ENCODE measurements at places on chromosomes 7 and 10. TPM values are rescaled to one million over a fixed set of nuclear protein-coding genes. Genes with fewer than 3 reads are reported as not detected.
A peak's percentile ranks its signal among the peaks of the same experiment; 100 is the strongest.

Gene NXPH1
- total RNA-seq, result not detected

Gene GAD2
- not detected for total RNA-seq

Gene NKX2-3
- 0.15 TPM for total RNA-seq

Gene MOGAT3
- total RNA-seq, result not detected

Gene ANKRD30A
- total RNA-seq, result 216 TPM

Gene C10orf62
- not detected for total RNA-seq

Gene ARHGEF5
- 31.8 TPM for total RNA-seq

Gene TWIST1
- 99.5 TPM for total RNA-seq

Gene UPK3B
- total RNA-seq, result 5.9 TPM

Gene UNCX
- not detected for total RNA-seq

Gene SPDYE17
- total RNA-seq, result not detected

Gene MMP21
- total RNA-seq, result not detected

Gene OR6B1
- not detected for total RNA-seq

- no peak for DNase-seq
These were observed 415.1 kb upstream of the FZD8 start for GRCh38 chr10:36057180-36057579.

DNA sequence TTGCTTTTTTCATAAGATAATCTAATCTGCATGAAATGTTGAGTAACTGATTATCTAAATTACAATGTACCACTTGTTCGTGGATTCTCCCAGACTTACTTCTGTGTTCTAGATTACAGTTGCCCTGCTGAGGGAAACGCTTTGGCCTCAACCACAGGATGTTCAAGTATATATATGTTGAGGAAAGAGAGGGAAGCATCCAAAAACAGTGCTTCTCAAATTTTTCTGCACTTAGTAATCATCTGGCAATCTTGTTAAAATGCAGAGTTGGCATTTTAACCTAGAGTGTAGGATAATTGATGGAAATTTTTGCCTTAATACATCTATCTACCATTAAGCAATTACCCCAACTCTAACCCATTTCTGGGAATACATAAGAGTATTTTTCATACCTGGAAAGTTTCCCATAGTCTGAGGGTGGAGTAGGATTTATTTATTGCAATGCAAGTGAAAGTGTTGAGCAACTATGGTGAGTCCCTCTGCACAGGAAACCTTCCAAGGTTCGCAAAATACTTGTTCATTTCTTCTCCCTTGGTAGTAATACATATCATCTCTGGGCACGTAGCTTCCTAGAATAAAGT is 59.6 kb upstream of the C1GALT1 start:
- DNase-seq, result no peak

- peak; percentile 31 for DNase-seq
These were observed 3.5 kb downstream of the ARID5B start for GRCh38 chr10:61904733-61905725.

DNA sequence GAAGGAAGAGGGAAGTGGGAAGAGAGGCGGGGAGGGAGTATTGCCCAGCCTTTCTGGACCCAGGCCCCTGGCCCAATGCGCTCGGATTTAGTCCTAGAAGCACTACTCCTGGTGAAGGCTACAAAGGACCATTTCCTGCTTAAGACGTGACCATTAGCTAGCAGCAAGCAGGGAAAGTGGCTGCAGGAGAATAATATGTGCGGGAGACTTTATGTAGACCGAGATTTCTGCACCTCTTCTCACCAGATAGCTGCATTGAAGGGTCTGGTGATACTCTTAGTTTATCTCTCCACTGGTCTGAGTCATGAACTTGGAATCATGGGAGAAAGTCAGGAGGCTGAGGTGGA is 3.1 kb downstream of the VAX1 start:
- DNase-seq, result no peak

GRCh38 chr10:1364151-1364910 is 308.1 kb downstream of the WDR37 start:
- no peak for DNase-seq

DNA sequence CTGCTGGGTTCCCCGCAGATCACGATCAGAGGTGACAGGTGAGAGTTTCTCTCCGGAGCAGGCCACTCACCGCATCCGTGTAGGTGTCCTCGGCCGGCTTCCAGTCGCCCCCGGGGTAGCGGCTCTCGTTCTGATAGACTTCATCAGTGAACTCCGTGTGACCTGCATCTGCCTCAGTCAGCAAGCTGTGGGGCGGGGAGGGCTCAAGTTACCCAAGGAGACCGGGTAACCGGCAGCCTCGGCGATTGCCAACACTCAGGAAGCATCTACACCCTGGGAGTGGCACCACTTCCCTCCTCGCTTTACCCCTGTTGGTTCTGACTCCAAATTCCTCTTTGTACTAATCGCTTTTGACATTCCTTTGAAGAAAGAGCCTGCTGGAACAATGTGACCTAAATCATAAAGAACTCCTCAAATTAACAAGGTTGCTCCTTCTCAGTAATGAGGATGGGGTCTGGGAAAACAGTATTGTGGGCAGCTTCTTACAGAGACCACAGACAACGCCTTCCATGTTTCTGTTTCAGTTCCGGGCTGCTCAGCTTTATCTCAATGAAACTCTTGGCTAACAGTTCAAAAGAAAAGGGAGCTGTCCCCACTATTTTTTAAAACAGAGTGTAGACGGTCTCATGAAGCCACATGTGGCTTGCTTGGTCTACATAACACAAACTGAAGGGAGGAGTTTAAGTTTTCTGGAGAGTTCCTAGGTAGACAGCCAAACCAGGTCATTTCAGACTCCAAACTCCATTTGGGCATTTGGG is 118.1 kb downstream of the MYOF start:
- no peak for DNase-seq

GRCh38 chr10:130782467-130782866 is 529.1 kb downstream of the TCERG1L start:
- DNase-seq, result no peak

GRCh38 chr10:120012566-120012965 is 120.0 kb downstream of the SEC23IP start:
- DNase-seq, result no peak

DNA sequence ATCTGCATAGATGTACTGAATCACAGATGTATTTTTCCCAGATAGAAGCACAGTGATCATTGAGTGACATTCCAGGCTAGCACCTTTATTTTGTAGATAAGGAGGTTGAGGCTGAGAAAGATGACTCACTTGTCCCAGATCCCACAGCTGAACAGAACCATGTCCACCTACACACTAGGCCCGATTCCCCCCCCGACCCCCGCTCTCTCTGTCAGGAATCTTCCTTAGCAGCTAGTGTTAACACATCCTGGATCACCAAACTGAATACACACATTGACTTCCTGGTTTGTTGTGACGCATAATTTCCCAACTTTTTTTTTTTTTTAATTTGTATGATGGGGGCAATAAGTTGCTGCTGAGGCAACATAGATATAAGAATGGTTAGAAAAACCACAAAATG is 5.2 kb downstream of the SFMBT2 start:
- DNase-seq, result no peak

DNA sequence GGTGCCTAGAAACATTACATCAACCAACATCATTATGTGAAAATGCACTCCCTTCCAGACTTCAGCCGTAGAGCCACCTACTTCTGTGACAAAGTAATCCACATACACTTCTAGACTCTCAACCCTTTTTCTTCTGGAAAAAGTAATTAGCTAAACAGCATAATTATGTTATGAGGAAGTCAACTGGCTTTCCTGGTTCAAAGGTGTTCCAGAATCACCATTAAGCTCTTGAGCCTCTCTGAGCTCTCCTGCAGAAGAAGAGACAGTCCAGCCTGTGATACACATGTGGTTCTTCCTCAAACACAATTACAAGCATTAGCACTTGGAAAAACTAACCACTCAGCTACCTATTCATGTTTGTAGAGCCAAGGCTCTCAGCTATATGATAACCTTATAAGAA is 52.5 kb downstream of the TNS3 start:
- no peak for DNase-seq

DNA sequence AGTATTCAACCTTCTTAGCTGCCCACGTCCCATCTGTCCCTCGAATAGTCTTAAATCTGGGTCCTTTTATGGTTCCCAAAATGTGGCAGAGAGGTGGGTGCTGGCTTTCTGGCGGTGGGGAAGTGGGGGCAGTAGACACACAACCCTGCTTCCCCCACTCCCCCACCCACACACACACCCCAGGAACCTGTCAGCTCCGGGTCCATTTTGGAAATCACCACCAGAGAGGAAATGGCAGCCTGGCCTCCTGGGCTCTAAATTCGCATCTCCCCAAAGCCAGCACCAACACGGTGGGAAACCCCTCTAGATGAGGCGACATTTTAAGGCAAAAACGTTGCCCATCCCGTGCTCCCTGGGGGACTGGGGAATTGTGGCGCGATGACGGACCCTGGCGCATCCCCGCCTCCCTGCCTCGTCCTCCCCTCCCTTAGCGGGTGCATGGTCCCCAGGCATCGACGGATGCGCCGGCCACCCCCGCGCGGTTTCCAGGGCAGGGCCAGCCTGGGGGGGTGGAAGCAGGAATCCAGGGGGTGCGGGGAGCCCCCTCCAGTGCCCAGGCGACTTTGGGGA is 702 bp downstream of the TMEM130 start:
- no peak for DNase-seq

DNA sequence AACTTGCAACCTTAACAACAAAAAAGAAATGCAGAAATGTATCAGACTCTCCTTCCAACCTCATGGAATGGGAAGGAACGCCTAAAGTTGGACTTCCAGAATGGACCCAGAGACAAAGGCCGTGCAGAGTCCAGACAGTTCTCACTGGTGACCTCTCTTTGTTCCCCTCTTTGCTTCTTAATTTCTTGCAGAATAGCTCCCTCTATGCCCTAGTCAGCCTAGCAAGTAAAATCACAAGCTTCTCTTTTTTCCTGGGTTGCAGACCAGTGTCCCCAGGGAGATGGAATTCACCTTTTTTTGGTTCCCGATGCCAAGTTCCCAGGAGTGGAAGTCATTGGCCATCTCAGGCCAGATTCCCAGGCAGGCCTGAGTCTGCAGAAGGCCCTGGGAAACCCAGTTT is 278.0 kb downstream of the CCSER2 start:
- DNase-seq, result no peak

DNA sequence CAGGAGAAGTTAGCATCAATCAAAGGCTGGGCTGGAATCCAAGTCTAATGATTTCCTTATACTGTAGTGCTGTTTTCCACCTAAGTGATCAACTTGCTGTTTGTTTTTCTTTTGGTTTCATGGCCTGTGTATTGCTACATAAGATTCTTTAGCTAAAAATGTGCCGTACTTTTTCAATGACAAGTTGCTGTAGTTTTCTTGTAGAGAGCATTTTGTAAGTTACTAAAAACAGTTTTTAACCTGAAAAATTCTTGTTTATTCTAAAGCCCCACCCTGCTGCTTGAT is 1.3 kb downstream of the HELLS start:
- no peak for DNase-seq

- DNase-seq, result no peak
These were observed 46.4 kb downstream of the ESYT2 start for GRCh38 chr7:158782761-158783401.

DNA sequence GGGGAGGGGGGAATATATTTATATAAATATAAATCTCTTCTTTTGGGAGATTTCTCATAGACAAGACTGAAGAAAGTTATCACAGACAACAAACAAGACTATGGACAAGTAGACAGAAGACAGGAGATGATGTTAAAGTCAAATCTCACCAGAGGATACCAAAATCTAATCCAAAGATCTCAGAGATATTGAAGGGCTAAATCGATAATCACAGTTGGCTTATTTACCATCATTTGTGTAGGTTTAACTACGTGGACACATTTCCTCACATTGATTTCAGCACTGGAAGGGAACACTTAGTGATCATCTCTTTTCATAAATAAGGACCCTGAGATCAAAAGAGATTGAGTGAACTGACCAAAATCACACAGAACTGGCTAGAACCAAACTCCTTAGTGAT is 2.7 kb upstream of the INPP5F start:
- DNase-seq, result no peak

DNA sequence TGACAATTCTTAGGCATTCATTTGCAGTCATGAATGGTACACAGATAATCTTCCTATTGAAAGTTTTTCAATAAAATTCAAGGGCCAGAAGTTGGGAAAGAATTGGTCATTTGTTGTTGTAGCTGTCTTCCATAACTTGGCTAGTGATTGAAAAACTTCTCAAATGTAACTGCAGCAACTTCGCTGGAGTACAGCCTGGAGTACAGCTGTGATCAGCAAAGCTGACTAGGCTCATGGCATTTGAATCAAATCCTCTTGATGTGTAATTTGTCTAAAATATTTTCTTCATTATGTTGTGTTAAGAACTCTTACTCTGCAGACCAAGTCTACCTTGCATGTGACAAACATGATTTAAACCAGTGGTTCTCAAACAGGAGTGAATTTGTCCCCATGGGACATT is 226.5 kb upstream of the STEAP1 start:
- no peak for DNase-seq

GRCh38 chr7:50710441-50711154 is 72.1 kb downstream of the GRB10 start:
- no peak for DNase-seq

DNA sequence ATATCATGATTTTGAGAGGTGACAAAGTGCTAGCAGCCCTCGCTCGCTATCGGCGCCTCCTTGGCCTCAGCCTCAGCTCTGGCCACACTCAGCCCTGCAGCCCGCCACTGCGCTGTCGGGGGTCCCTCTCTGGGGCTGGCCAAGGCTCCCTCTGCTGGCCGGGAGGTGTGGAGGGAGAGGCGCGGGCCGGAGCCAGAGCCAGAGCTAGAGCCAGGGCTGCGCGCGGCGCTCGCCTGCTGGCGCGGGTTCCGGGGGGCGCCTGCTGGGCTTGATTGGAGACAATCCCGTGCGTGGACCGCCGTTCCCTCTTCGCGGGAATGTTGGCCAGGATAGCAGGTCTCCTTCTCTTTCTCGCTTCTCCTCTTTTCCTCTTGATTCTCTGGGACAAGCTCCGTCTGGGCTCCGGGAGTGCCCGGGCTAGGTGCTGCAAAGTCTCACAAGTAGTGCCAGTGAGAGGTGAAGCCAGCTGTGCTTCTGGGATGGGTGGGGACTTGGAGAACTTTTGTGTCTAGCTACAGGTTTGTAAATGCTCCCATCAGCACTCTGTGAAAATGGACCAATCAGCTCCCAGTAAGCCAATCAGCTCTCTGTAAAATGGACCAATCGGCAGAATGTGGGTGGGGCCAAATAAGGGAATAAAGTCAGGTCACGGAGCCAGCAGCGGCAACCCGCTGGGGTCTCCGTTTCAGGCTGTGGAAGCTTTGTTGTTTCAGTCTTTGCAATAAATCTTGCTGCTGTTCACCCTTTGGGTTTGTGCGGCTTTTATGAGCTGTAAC is 43.4 kb upstream of the ELMO1 start:
- no peak for DNase-seq

GRCh38 chr7:84025332-84025927 is 169.2 kb downstream of the SEMA3A start:
- DNase-seq, result no peak

GRCh38 chr7:24713039-24713793 is 44.0 kb downstream of the GSDME start:
- DNase-seq, result no peak

- no peak for DNase-seq
These were observed 70.2 kb downstream of the GRB10 start for GRCh38 chr7:50712252-50713122.

DNA sequence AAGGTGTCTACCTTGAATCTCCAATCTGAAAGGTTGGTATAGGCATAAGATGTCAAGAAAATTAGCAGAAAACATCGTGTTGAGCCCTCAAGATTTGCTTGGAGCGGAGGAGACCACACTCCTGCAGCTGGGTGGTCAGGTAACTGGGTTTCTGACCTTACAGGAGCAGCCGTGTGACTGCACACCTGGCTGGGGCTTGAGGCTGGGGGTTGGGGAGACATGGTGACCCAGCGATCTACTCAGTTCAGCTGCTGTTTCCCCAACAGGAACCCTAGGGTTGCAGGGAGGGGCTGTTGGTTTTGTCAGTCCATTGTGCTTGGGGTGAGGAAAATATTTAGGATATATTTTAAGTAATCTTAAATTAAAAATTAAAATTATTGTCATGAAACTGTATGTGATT is 147.0 kb upstream of the ZNF32 start:
- no peak for DNase-seq

Measured in breast epithelium (tissue), 4 donors.